NCI-H1436 (cell line): ENCODE measurements at places on chromosomes 6 and 20.

DNA sequence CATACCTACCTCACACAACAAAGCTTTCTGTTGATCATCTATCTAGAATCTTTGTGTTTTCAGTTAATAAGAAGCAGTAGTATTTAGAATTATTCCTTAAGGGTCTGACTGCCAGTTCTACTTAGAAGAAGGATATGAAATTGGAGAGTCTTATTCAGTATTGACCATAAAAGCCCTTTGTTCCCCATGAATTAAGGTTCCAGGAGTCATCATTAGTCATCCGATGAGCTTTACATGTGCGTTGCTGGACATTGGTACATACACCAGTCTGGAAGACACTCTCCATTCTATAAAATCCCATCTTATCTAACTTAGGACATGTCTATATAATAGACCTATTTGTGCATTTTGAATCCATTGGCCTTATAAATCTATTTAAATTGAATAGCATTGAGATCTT is 34.4 kb upstream of the RNF217 start:
- DNase-seq = no peak

- no peak for DNase-seq
Measured at GRCh38 chr6:46412662-46413061, 78.6 kb downstream of the RCAN2 start.

GRCh38 chr6:137226697-137227096 is 7.5 kb upstream of the IFNGR1 start:
- no peak for DNase-seq

GRCh38 chr6:67812125-67812524 is 823.0 kb upstream of the ADGRB3 start:
- DNase-seq = no peak
